ENCODE measurements at places on chromosomes 3 and 15.
A peak's percentile ranks its signal among the peaks of the same experiment; 100 is the strongest.

DNA sequence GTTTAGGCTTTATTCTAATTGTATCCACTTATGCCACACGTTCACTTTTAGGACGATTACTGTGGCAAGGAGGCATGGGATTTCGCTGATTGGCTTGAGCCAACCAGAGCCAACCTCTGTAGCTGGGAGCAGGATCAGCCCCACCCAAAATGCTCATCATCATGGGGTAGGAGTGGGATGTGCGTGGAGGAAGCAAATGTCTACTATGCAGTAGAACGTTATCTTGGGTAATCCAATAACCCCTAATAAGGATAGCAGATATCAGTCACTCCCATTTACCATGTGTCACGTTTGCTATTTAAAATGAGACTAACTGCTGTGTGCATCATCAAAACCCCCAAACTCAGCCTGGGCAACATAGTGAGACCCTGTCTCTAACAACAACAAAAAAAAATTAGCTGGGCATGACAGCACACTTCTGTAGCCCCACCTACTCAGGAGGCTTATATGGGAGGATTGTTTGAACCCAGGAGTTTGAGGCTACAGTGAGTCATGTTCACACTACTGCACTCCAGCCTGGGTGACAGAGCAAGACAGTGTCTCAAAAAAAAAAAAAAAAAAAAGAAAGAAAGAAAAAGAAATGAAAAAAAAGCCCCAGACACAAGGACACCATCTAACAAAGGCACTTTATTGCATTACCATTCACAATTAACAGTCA lies 17.8 kb upstream of the ITGB5 start:
- DNase-seq = no peak

DNA sequence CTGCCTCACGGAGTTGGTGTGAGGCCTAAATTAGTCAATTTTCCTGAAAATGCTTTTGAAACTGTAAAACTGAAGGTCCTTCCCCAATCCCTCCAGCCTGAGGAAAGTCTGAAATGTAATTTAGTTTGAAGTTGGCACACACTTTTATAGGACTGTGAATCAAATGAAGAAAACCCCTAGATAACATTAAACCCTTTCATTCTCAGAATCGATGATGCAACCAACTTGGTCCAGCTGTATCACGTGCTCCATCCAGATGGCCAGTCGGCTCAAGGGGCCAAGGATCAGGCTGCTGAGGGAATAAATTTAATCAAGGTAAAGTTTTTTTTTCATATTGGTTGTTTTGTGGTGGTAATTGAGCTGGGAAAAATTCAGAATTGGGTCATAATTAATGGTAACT lies 11.7 kb downstream of the MRPS22 start:
- no peak for DNase-seq

DNA sequence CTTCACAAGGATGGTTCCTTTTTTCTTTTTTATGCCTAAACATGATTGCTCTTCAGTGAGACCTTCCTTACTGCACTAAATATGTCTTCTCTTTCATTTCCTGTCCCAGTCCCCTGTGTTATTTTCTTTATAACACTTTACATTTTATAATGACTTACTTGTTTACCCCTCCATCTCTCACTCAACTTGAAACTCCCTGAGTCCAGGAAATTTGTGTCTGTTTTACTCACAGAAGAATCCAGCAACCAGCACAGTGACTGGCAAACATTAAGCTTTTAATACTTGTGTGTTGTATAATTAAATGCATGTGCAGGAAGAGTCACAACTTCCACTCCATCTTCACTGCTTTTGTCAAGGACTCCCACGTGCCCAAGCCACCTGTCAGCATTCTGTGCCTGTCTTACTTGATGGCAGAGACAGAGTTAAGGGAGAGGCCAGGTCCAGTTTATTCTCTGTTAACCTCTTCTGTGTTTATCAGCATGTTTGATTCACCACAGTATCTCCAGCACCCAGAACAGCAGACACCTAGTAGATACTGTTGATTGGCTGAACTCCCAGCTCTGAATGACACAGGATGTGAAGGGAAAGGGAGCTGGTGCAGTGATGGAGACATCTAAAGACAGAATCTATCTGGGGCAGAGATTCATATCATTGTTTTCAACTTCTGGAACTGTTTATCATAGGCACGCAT lies 42.8 kb downstream of the SSR3 start:
- no peak for DNase-seq

- no peak for DNase-seq
Measured at GRCh38 chr3:116896116-116896515, 186.5 kb downstream of the TUSC7 start.

DNA sequence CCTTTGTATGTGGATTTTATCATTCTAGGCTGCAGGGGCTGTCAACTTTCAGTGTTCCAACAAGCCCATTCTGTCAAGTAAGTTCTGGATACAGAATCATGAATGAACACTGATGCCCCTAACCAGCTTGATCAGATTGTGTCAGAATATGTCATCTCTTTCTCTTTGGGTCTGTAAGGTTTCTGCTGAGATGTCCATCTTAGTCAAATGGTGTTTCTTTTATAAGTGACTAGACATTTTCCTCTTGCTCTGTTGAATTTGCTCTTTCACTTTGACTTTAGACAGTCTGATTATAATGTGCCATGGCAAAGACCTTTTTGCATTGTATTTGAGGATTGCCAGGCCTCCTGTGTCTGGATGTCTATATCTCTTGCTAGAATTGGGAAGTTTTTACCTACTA lies 660.9 kb upstream of the CBLB start:
- DNase-seq = no peak

GRCh38 chr3:52293491-52294319 lies 6.1 kb downstream of the GLYCTK start:
- no peak for DNase-seq

- no peak for DNase-seq
Measured at GRCh38 chr3:191753196-191753595, 292.2 kb downstream of the PYDC2 start.

DNA sequence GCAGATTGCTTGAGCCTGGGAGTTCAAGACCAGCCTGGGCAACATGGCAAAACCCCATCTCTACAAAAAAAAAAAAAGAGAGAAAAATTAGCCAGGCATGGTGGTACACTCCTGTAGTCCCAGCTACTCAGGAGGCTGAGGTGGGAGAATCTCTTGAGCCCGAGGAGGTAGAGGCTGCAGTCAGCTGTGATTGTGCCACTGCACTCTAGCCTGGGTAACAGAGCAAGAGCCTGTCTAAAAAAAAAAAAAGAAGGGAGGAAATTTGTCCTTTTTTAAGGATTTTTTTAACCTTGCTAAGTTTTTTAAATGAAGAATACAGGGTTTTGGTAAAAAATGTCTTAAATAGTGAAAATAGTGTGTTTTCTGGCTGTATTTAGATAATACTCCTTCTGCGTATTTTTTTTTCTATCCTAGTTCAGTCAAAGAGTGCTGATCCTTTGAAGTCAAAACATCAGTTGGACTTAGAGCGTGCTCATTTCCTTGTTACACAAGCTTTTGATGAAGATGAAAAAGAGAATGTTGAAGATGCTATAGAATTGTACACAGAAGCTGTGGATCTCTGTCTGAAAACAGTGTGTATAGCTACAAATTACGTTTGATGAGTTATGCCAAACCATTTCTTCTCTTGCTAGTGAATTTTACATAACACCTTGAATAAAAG lies 11.1 kb downstream of the CAPN7 start:
- DNase-seq = no peak

- DNase-seq = no peak
Measured at GRCh38 chr3:194296454-194297263, 54.5 kb downstream of the CPN2 start.

DNA sequence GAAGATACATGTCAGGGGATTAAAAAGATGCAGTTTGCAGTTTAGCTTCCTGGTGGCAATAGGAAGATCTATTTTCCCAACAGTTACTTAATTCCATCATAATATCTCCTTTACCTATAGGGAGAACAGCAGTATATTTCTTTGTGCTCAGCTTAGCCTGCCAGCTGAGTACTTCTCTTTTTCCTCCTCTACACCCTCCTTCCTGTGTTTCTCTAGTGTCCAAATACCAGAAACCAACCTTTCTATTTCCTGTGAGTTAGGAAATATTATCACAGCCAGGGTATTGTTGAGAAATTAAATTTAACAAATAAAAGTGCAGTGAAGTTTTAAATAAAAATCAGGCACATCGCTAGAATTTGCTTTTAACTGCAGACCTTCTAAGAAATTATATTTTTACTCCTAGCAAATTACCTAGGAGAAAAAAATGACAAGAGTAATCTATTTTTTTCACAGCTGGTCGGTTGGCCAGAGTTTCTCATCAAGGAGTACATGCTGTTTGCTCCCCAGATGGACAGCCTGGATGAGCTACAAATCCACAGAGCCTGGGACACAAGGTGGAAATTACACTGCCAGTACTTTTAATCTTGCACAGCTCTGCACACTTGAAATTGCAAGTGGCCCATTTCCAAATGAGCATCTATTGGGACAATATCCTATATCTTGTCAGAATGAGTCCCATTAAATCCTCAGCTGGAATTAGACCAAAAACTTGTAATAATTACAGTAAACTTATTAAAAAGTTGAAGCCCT lies 185.2 kb upstream of the CFAP20DC start:
- DNase-seq = no peak

GRCh38 chr3:126551839-126552687 lies 6.7 kb downstream of the C3orf22 start:
- DNase-seq = peak; percentile 25

- no peak for DNase-seq
Measured at GRCh38 chr3:39752751-39753150, 56.7 kb upstream of the MYRIP start.

GRCh38 chr3:58540176-58540858 lies 3.3 kb upstream of the ACOX2 start:
- no peak for DNase-seq

DNA sequence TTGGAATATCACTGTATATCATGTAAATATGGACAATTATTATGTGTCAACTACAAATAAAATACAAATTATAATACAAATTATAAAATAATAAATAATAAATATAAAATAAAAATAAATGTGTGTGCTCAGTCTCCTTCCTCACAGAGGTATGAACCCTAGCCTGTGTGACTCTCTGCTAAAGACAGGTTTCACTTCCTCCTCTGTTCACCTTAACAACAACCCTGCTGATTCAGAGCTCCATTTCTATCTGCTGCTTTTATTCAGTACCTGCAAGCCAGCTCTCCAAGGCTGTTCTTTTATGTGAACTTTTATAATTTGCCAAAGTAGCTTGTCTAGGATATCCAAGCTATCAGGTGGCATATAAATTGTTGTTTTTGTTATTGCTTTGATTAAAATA lies 610.7 kb upstream of the GRM7 start:
- peak; percentile 57 for DNase-seq

DNA sequence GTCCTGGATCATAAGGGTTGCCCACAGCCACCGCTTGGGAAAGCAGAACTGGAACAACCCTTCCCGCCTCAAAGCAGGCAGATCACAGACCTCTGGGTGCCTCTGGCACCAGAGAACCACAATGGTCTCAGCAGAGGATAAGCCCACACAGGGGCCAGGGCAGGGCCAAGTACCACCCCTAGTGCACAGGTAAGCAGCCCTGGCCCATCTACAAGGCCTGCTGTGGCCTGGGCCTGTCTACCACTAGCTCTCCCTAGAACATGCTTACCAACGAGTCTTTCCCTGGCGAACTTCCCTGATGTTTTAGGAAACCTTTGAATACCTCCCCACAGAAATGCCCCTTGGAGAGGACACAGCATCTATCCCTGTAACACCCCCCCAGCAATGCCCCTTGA lies 28.3 kb downstream of the TNK2 start:
- no peak for DNase-seq

DNA sequence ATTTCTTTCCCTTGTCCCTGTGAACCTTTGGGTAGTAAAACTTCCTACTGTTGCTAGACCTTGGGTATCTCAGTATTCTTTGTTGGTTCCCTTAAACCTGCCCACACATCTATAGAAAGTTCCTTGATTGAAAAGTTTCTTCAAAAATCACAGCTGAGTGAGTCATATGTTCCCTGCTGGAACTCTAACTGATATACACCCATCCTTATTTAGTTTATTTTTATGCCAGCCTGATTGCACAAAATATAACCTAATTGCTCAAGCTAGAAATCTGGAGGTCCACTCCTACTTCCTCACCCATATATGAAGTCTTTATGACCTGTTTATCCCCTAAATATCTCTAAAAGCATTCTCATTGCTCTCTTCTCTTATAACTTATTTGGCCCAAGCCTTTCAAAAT lies 13.7 kb upstream of the GJD2 start:
- no peak for DNase-seq

GRCh38 chr15:39465843-39466749 lies 114.8 kb upstream of the THBS1 start:
- no peak for DNase-seq

DNA sequence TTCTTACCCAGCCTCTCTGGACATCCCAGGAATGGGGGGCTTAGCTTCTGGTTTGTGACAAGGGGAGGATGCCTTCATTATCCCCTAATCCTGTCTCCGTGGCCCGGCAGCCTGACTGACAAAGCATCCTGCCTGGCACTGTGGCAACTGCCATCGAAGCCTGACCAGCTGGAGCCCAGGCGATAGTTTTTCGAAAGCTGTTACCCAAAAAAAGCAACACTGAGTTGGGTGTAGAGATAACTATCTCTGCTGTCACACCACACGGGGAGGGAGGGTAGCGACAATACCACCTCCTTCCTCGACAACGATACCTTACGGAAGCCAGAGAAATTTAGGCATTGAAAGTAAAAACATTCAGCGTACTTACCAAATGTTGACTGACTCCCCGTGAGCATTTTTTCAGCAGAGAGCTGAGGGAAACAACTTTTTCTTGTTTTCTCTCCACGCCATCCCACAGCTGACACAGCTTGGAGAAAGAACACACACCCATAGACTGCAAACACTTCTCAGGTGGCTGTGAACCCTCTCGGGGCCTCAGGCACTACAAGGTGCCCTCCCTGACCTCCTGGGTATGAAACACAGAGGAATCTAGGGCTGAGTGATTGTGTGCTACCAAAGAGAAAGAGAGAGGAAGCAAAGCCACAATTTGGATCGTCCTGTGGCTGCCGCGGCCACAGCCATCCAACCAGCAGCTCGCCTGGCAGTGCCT lies 361.9 kb upstream of the ICE2 start:
- no peak for DNase-seq

DNA sequence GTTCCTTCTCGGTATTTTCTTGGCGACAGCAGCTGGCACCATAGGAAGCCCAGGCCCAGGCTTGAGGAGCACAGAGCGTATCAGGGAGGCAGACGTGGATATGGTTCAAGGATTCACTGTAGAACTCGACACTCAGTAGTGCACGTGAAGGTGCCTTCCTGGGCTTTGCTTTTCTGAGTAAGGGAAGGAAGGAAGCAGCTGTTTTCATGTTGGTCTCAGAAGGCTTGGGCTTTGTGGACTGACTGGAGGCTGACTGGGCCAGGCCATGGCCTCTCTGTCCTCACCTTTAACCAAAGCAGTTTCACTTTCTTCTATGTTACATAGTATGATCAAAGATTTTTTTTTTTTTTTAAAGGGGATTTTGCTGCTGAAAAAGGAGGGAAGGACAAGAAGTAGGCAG lies 6.9 kb upstream of the GHRL start:
- DNase-seq = peak; percentile 60

GRCh38 chr3:18791182-18791581 lies 357.1 kb upstream of the KCNH8 start:
- no peak for DNase-seq

- no peak for DNase-seq
Measured at GRCh38 chr3:175932586-175932985, 1073.5 kb downstream of the NAALADL2 start.

- DNase-seq = peak; percentile 34
Measured at GRCh38 chr3:126731044-126731443, 27.0 kb downstream of the CHCHD6 start.

- DNase-seq = no peak
Measured at GRCh38 chr3:39433642-39434041, 27.1 kb downstream of the RPSA start.
